ENCODE measurements at places on chromosomes 6 and 20.

GRCh38 chr6:136526937-136527336 lies 23.3 kb downstream of the MAP7 start:
- DNase-seq = no peak

DNA sequence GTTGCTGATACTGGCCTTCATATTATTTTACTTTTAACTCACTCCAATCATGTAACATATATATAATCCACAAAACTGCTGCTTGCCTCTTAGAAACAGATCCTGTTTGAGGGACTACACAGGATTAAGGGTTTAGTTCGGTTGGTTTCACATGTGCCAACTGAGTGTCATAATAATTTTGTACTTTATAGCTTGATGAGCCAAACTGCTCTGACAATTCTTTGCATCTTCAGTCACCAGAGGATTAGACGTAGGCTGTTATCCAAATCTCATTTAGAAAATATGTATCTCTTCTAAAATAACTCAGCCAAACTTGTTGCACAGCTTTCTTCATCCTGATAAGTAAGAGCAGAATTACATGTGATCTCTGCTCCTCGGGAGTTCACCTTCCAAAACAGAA lies 643.6 kb upstream of the PTCHD4 start:
- DNase-seq = no peak

DNA sequence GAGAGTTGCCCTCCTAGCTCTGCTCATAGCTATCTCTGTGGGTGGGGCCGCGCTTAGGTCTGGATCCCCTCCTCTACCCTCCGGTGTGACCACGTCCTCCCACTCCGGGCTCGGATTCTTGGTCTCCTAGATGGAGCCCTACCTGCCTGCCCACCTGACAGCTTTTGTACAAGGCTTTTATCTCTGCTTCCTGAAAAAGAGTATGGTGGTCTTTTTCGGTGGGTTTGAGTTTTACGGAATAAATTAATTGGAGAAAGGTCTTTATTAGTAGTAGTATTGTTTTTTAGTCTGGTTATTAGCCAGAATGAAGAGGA lies 773 bp downstream of the SMAP1 start:
- no peak for DNase-seq

DNA sequence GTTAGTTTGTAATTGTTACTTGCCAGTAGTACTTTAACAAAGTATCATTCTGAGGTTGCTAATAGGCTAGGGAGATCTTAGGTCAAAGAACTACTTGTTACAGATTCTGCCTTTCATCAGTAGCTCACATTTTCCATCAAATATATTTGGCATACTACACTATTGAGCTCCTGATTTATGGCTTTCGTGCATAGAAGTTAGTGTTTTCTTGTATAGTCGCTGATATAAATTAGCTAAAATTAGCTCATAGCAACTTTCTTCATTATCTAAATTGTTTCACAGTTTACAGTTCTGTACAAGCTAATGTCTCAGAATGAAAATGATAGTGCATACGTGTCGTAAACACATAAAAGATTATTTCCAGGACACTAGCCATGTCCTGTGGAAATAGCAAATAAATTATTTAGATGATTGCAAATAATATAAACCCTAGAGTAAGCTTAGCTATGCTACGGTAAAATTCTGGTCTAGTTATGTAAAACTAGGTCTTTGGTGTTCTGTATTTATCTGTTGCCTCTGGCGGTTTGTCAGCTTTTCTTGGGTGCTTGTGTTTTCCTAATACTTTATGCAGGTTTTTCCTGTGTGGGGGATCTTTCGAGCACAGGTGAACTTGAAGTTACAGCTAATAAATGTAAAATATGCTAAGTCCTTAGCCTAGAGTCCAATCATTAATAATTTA lies 15.1 kb downstream of the PDE7B start:
- no peak for DNase-seq

DNA sequence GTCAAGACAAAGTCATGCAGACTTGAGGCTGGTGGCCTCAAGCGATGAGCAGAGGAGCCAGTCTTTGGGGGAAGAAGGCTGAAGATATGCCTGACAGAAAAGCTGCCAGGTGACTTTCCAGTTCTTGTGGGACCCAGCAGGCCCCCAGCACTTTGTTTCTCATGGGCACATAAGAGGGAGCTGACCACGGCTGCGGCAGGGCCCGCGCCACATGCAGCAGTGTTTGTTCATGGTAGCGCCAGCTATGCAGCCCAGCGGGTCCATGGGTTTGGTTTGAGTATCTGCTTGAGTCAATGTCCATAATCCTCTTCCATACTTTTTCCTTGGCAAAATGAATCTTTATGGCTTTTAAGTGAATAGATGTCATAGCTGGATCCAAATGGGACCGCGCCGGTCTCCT lies 91.0 kb upstream of the LY86 start:
- no peak for DNase-seq

- no peak for DNase-seq
Observed at GRCh38 chr20:20017844-20018185, 653 bp downstream of the NAA20 start.

GRCh38 chr6:129248946-129249345 lies 366.0 kb downstream of the LAMA2 start:
- DNase-seq = no peak

DNA sequence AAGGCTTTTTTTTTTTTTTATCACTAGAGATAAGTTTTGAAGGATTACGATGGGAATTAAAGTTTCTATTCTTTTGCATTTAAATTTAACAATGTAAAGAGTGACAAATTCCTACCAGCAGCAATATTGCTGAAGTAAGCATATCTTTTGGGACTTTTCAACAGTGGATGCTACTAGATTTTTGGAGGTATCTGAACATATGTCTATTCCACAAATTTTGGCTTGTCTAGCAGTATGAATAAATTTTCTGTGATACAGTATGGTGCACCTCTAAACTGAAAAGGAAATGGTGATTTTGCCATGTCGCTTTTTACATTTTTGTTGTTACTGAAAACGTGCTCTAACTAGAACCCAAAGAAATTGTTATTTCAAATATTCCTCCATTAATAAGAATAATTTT lies 368.3 kb upstream of the MANEA start:
- DNase-seq = no peak

DNA sequence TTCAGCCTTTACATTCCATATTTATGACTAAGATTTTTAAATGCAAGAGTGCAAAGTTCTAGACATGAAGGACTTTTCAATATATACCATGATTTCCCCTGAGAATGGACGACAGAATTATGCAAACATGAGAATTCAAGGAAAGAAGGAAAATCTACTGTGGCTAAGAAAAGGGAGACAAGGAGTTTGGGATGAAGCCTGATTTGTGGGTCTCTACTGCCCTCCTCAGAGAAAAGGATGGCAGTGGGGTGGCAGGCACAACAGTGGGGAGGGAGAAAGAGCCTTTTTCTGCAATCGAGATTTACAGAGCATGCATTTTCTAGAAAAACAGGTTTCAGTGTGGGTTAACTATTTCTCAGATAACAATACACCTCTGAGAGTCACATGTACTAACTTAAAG lies 466.9 kb upstream of the NRSN1 start:
- no peak for DNase-seq

GRCh38 chr20:47600967-47601547 lies 99.4 kb downstream of the NCOA3 start:
- DNase-seq = no peak

GRCh38 chr6:32968093-32968866 lies at the start of gene BRD2:
TSS of gene BRD2 (plus strand) at chr6:32968594. CDS start at chr6:32972899, 4,305 bp downstream.
- peak; percentile 82 for DNase-seq

GRCh38 chr6:118391086-118391485 lies 157.0 kb upstream of the PLN start:
- DNase-seq = no peak

DNA sequence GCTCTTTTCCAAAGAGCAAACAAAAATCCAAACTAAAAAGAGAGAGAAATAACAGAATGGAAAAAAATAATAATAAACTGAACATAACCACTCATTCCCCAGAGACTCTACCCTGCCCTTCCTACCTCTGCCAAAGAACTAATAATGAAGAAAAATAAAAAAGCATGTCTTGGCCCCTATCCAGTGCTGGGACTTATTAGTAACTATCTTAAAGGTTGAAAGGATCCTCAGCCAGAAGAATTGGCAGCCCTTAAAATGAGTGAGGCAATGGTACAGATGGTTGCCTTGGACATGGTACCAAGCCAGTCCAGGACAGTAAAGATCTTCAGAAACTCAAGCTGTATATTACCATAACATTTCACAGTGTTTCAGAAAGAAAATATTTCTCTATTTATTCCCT lies 279.3 kb downstream of the HACE1 start:
- no peak for DNase-seq

GRCh38 chr6:153092082-153093013 lies 38.7 kb downstream of the RGS17 start:
- no peak for DNase-seq

DNA sequence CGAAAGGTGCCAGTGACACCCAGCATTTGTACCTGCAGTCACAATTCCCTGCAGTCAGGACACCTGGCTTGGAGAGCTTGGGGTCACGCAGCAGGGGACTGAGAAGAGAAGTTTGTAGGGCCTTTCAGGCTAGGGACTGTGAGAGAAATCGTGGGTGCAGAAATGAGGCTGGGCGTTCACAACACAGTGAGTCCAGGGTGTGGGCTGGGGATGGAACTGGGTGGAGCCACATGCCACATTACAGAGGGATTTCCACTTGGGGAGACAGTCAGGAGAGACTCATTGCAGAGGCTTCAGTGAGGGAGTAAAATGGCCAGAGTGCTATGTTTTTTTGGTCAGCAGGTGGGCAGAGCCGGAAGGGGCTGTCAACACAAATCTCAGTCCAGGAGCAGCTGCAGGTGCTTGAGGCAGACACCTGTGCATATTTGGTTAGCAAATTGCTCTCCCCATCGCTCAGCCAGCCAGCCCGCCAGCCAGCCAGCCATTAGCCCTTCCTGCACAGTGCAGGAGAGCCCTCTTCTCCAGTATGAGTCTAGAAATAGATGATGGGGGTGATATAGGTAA lies 7.4 kb downstream of the ITPR3 start:
- no peak for DNase-seq

- no peak for DNase-seq
Observed at GRCh38 chr6:37788259-37788658, 31.3 kb upstream of the ZFAND3 start.
